ENCODE measurements at places on chromosomes 3 and 15.

DNA sequence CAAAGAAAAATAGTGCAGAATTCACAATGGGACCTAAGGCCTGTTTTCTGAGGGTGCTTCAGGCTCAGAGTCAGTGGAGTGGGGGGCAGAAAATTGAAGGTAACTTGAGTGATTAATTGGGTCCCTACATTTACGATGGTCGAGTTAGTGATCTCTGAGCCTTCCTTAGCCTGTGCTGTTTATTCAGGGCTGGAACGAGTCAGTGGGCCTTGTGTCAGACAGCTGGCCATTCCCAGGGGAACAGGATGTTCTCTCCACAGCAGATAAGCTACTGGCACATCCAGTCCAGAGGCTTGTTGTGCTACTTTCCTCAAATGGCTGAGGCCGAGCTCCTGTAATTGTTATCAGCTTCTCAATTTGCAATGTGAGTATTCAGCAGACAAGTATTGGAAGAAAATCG lies 29.2 kb upstream of the CNTN3 start:
- DNase-seq, result no peak

DNA sequence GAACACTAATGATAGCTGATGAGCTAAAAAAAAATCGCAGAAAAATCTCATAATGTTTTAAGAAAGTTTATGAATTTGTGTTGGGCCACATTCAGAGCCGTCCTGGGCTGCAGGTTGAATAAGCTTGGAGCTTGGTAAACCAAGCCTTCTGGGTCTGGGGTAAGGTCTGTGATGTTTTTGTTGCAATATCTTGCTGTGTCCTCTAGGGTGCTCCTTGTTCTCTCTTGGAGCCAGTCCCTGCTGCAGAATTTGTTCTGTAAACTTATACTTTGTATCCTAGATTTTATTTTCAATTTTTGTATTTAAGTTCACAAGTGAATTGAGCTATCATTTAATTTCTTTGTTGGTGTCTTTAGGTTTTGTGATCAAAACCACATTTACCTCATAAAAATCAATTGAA lies 143.7 kb downstream of the NR1D2 start:
- DNase-seq, result no peak

DNA sequence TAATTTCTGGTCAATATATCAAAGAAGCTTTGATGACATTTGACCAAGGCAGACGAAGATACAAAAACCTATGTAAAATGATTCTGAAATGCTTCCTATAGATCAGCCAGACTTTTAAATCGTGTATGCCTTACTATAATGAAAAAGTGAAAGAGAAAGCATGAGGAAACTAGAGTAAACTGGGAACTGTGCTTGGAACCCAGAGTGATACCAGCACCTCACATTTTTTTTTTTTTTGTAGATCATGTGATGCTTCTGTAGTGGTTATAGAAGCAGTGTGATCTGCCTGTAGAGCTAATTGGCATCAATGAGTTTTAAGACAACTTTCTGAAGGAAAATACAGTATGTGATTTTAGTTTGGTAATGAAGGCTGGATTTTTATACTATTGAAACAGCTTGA lies 150.7 kb downstream of the NLGN1 start:
- no peak for DNase-seq

DNA sequence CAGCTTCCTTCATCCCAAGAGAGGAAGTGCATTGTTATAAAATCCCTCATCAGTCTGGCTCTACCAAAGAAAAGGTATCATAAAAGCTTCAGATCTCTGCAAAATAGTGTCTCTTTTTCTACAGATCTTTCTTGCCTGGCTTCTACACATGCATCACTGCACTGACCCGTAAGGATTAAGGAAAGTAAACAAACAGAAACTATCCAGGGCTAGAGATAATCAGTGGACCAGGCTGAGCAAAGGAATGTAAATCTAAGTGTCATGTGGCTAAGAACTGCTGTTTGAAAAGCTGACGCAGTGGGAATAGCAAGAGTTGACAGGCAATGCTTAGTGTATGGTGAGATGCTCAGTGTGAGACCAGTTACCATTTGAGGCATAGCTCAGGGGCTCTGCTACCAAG lies 339.7 kb downstream of the IL5RA start:
- no peak for DNase-seq

GRCh38 chr15:58360421-58361090 lies 71.2 kb upstream of the LIPC start:
- DNase-seq, result no peak

DNA sequence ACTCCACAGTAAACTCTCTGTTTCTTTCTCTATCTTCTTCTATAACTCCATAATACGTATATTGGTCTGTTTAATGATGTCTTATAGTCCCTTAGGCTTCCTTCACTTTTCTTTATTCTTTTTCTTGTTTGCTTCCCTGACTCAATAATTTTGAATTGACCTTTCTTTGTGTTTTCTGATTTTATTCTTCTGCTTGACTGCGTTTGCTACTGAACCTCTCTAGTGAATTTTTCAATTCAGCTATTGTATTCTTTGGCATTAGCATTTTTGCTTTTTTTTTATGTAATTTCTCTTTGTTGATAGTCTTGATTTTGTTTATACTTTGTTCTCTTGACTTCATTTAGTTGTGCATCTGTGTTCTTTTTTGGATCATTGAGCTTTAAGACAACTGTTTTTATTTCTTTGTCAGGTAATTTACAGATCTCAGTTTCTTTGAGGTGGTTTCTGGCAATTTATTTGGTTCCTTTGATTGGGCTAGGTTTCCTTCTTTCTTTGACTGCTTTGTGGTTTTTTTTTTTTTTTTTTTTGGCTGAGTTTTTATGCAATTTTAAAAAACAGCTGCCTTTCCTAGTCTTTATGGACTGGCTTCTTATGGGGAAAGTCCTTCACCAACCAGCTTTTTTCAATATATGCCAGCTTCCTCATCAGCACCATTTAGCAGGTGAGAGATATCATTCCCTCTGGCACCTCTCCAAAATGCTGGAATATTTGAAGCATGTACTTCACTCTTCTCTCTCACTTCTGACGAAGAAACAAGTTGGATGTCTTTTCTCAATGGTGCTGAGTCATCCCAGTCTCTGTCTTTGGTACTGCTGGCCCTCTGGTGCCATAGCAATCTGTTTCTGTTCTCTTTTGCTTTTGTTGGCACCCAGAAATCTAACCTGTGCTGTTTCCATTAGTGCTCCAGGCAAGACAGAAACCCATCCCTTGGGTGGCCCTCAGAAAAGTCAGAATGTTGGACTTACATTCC lies 17.6 kb downstream of the RSRC1 start:
- peak; percentile 6 for DNase-seq

DNA sequence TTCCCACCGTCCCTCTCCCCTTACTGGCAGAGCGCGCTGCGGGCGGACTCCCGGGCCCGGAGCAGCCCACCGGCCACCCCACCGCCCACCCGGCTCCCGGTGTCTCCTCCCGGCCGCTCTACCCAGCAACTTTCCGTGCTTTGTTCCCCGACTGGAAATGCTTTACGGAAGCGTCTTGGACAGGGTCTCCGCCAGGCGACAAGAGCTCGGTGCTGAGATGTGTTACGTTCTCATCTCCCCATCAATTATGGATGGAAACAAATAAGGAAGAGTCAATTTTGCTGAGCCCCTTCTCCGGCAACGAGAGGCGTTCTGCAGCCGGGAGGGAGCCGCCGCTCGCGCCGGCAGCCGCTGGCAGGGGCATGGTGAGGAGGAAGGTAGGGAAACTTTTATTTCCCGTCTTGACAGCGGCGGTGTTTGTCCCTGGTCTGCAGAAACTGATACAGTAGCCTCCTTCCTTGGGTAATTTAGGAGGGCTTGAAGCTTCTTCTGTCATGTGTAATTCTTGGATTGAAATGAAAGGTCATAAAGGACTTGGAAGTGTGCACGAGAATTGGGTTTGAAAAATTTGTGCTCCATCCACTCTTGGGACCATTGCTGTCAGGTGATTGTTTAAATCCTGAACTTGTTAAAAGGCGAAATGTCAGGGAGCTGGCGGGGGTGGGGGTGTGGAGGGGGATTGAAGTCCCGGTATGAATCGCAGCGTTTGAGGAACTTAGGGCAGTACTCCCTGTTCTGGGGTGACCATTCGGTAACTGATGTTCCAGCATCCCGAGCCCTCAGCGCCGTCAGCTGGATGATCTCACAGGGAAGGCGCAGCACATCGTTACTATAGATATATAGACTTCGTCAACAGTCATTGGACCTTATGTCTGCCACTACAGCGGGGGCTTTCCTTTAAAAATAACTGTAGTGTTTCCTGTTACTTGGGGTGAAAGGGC lies 1.5 kb downstream of the SEMA6D start:
- DNase-seq, result no peak

DNA sequence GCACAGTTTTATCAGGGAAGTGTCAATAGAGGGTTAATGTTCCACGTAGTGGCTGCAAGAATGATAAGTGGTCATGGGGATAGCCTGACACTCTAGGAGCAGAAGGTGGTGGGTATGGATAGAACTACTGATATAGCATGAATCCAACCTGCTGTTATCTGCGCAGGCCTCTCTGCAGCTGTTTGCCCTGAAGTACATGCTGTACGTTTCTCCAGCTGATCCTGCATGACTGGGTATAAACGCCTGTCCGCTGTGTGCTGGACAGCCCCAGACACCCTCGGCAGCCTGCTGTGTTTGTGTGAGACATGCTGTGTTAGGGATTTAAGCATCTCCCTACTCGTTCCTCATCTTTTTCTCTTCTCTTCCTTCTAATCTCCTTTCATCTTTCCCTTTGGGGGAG lies 87.1 kb downstream of the LPP start:
- DNase-seq, result no peak

GRCh38 chr15:71476823-71477222 lies 333.5 kb upstream of the NR2E3 start:
- DNase-seq, result no peak

- DNase-seq, result no peak
Observed at GRCh38 chr15:35393398-35393797, 152.6 kb downstream of the DPH6 start.

- DNase-seq, result peak; percentile 16
Observed at GRCh38 chr3:28317438-28318022, 31.0 kb upstream of the ZCWPW2 start.

- DNase-seq, result no peak
Observed at GRCh38 chr3:194572143-194572789, 61.0 kb downstream of the TMEM44 start.

DNA sequence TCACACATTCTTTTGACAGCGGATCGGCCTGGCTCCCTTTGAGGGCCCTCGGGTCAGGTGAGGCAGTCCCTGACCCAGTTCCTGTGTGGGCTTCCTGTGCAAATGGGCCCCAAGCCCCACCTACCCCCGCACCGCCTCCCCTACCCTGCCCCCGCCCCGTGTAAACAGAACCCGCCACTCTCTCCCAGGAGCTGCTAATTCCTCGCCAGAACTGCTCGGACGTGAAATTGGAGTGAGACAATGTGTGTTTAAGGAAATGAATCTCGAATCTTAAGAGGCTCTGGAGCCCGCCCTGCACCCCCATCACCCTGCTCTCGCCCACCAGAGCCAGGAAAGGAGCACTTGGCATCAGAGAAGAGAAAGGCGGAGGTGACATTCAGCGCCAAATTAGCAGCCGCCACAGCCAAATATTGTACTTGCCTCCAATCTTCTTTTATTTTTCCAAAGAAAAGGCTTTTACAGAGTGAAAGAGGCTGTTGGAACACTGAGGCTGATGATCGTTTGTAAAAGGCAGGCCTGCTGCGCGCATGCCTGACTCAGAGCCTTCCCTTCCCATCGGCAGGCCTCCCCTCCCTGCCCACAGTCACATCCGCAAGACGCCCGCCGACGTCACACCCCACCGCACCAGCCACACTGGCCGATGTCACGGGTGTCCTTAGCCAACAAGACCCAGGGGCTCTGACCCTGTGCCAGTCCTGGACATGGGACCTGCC lies 53.1 kb downstream of the CACNA2D2 start:
- DNase-seq, result peak; percentile 70

DNA sequence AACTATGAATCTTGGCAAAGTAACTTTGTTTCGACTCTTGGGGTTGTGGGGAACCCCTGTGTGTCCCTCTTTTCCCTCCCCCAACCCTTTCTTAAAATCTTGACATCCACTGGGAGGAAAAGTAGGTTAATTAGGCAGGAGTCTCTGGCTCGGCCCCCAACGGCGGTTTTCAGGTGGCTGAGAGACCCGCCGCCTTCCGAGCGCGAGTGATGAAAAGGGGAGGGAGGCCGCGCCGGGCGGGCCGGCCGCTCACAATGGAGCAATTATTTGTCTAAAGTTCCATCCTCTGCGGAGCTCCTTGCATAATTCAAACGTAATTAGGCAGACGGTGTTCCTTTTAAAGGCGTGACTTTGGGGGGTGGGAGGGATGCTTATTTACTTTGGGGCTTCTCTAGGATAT lies 51.7 kb downstream of the ZIC4 start:
- DNase-seq, result no peak

DNA sequence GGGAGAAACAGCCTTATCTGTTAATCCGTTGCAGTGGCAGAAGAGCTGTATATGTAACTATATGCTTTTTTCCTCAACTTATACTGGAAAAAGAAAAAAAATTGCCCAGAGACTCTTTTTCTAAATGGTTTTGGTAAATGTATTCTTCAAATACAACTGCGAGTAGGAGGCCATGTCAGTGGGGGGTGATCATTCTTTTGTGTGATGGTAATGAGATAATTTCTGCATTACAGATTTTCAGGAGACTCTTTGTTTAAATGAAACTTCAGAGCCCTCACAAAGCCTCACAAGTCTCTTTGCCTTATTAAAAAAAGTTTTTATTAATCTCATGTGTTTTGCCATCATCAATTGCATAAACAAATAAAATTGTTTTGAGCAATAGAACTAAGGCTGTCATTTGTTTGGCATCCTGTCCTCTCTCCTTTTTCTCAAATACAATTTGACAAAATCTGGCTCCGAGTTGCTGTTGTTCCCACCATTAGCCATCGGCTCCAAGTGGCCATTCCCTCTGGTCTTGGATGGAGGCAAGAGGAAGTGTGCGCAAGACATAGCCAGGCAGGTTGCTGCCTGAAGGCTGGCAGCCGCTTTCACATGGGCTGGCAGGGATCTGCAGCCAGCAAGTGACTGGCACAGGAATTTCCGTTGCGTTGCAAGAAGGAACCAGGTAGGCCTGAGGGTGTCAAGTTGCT lies 116.7 kb downstream of the FNDC3B start:
- DNase-seq, result no peak
